ENCODE measurements at places on chromosomes 4 and X.

DNA sequence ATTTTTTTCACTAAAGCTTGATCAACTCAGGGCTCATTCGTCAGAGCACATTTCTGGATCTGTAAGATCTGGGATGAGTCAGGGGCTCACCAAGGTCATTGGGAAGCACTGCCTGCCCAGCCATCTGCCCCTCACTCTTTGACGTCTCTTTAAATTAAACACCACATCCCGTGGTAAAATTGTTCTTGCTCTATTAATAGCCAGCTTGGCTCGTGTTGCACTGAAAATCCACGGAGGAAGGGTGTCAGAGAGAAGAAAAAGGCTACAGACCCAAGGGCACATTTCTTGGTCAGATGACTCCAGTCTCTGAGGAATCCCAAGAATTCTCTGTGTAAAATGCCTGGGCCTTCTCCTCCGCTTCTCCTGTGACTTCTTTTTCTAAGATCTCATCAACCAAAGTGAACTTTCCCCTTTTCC is 45.7 kb upstream of the GATB start:
- no peak for DNase-seq

DNA sequence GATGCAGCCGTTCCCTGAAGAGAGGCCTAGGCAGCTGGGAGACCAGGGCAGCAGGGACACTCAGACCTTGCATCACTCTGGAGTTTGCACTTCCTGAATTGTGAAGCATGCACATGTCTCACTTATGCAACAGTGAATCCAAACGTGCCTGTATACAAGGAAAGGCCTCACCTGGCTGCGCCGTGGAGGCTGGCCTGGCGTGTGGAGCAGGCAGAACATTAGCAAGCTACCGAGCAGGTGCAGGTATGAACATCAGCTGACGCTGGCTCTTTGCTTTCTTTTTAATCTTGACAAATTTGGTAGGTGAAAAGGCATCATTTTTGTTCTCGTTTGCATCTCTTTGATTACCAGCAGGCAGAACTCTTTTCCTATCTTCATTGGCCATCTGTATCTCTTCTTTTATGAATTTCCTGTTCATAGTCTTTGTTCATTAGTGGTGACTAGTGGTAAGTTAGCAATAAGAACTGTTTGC is 37.1 kb upstream of the IRAK1 start:
- no peak for DNase-seq

GRCh38 chr4:6172093-6172926 is 28.0 kb downstream of the JAKMIP1 start:
- DNase-seq = no peak

- DNase-seq = no peak
Observed at GRCh38 chr4:137621056-137621455, 88.8 kb upstream of the PCDH18 start.

- no peak for DNase-seq
Observed at GRCh38 chr4:6009452-6009851, 8.8 kb downstream of the C4orf50 start.

- peak; percentile 31 for DNase-seq
Observed at GRCh38 chr4:82739287-82740190, 59.1 kb downstream of the SCD5 start.

DNA sequence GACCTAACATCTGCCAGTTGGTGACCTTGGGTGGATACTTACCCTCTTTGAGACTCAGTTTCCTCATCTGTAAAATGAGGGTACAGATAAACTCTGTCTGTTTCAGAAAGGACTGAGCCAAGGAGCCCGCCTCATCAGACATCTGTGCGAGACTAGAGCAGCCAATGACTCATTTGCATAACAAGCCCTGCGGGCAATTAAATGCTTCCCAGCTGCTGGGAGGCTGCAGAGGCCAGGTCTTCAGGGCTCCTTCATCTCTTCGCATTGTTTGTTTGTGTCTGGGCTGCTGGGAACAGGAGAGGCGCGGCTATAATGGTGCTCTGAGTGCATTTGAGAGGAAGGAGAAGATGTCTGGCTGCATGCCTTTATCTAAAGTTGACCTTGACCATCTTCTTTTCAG is 85.0 kb downstream of the ADRA2C start:
- DNase-seq = no peak

- no peak for DNase-seq
Observed at GRCh38 chrX:110135618-110136017, 132.7 kb downstream of the TMEM164 start.

DNA sequence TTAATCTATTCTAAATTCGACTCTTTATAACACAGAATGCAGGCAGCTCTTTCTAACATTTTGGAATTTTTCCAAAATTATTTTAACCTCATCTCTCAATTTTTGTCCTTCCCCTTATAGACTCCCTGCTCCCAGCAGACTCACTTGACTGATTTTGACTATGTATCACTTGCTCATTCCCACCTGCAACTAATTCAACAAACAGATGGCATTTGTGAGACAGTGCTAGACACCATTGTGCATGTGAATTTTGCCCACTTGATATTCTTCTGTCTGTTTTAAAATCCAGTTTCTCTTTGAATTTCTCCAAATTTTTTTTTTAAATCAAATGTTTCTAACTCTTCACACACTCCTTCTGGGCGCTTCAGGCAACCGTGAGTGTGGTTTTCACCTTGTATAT is 1534.0 kb downstream of the PCDH7 start:
- no peak for DNase-seq

GRCh38 chr4:134777606-134778005 is 576.0 kb upstream of the PABPC4L start:
- DNase-seq = peak; percentile 6

DNA sequence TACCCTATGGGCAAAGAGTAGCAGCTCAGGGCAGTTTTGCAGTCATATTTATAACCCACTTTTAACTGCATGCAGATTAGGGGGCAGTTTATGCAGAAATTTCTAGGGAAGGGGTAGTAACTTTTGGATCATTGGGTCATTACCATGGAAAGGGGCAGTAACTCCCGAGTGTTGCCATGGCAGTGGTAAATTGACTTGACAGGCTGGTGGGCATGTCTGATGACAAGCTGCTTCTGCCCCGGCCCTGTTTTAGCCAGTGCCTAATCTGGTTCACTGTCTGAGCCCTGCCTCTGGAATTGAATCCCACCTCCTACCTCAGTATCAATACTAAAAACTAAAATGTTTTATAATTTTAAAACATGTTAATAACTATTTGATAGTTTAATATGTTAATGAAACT is 362.1 kb upstream of the ATOH1 start:
- no peak for DNase-seq

DNA sequence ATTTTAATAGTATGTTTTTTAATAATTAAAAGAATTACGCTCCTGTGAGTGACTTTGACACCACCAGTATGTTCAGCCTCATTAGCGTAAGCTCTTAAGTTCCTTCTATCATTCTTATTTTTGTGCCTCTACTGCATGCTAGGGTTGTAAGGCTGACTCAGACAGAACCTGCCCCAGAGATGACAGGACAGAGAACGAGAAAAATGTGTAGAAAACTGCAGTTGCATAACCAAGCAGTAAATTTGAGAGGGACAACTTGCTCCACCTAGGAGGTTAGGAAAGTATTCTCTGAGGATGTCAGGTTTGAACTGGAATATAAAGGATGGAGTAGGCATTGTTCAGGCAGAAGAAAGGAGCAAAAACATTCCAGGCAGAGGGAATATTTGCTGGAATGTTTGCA is 98.7 kb downstream of the NFKB1 start:
- DNase-seq = no peak

DNA sequence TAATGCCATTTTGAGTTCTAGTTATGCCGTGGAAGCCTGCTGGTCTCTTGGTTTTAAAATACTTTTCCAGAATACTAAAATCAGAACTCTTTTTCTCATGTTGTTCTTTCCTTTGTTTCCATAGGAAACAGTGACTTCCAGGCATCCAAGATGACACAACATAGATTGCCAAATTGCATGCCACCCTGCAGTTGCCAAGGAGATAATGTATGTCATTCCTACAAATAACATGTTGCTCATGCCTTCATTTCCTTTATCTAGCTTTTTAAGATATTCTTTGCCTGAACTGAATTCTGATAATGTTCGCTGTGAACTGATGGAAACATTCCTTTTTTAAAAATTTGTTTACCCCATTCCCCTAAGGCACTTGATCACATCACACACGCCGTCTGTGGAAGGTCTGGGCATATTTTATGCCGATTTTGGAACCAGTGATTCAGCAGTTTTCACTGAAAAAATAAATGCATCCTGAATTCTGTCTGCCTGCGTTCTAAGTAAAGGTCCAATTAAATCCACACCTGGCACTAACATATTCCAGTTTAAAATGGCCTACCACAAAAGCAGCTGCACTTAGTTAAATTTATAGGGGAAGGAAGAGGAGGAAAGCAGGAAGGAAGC is 38.0 kb upstream of the COX7B2 start:
- DNase-seq = no peak

- no peak for DNase-seq
Observed at GRCh38 chrX:23845351-23845817, 62.4 kb downstream of the APOO start.

DNA sequence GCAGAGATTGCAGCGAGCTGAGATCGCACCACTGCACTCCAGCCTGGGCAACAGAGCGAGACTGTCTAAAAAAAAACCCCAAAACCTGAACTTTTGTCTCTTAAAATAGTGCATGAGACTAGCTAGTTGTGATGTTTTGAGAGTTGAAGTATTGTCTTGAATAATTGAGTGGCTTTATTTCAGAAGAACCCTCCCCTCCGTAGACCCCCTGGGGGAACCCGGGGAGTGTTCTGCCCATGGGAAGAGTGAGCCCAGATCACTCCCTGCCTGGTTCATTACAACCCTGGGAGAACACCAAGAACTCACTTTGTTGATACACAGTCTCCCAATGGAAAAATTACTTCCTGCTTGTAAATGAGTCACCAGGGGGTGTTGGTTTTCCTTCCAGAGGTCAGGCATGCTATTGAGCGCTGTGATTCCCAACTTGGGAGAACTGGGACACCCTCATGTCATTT is 65.3 kb upstream of the SHISA3 start:
- peak; percentile 24 for DNase-seq

GRCh38 chr4:6472008-6472386 is 417 bp downstream of the PPP2R2C start:
- no peak for DNase-seq

GRCh38 chr4:186845137-186845842 is 121.6 kb upstream of the FAT1 start:
- DNase-seq = peak; percentile 92

- DNase-seq = no peak
Observed at GRCh38 chr4:81566161-81566591, 94.5 kb upstream of the RASGEF1B start.
